ENCODE measurements at places on chromosomes 3 and 15.

DNA sequence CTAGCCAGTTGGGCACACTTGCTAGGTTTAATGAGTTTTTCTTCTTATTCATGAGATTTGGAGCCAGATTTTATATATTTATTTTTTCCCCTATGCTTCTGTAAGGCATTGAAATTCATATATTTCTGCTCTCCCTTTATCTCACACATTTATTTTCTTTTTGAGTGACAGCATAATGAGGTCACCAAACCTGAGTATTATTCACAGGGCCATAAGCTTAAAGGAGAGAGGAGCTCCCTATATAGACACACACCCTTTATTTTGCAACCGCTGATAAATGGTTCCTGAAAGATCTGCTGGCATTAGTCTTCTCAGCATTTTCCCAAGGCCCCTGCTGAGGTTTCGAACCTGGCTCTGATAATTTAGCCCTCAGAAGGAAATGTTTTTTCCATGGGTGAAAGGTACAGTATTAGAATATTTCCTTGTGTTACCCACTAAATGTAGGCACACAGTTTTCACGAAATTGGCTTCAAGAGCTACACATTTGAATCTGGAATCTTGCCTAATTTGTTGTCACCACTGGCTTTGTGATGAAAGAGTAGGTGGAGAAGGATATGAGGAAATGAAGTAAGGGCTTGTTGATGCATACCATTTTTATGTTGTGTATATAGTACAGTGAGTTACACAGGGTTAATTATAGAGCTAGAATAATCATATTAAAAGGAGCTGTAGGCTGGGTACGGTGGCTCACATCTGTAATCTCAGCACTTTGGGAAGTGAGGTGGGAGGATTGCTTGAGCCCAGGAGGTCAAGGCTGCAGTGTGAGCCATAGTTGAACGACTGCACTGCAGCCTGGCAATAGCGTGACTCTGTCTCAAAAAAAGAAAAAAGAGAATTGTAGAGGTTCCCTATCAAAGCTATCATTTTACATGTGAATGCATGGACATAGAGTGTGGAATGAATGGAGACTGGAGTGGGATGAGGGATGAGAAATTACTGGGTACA is 6.5 kb downstream of the KLHL18 start:
- DNase-seq = no peak

GRCh38 chr3:136194409-136195257 is 1.5 kb downstream of the MSL2 start:
- DNase-seq = no peak

GRCh38 chr15:89139613-89140499 is 51.6 kb downstream of the ABHD2 start:
- peak; percentile 50 for DNase-seq

DNA sequence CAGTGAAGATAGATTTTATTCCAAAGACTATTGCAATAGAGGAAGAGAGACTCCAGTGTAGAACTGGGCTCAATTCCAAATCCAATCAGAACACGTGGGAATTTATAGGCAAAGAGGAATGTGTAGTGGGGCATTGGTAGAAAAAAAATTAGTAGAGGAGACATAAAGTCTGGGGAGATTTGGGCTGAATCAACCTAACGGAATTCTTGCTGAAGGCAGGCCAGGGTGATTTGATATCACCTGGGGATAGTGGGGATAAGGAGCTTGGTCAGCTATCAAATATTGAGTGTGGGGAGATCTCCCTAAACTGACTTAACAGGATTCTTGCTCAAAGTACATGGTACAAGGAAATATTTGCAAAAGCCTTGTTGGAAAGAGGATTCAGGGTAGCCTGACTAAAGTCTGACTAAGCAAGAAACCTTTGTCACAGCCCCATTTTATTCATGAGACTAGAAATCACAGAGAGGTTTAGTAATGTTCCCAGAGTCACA is 29.6 kb downstream of the SST start:
- no peak for DNase-seq

DNA sequence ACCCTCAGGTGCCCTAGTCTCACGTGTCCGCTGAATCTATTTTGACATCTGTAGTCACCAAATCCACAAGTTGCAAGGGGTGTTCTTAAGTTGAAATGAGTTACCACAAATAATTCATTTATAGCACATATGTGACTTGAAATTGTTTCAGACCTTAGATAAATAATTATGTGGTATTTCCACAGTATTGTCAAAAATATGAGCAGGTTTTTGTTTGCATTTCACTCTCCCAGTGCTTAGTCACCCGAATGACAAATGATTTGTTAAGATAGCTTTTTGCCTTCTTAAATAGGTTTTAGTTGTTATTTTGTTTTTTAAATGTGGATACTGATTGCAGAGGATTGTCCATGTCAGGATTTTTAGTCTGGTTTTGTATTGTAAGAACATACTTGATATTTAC is 2.6 kb downstream of the MFSD1 start:
- DNase-seq = no peak

DNA sequence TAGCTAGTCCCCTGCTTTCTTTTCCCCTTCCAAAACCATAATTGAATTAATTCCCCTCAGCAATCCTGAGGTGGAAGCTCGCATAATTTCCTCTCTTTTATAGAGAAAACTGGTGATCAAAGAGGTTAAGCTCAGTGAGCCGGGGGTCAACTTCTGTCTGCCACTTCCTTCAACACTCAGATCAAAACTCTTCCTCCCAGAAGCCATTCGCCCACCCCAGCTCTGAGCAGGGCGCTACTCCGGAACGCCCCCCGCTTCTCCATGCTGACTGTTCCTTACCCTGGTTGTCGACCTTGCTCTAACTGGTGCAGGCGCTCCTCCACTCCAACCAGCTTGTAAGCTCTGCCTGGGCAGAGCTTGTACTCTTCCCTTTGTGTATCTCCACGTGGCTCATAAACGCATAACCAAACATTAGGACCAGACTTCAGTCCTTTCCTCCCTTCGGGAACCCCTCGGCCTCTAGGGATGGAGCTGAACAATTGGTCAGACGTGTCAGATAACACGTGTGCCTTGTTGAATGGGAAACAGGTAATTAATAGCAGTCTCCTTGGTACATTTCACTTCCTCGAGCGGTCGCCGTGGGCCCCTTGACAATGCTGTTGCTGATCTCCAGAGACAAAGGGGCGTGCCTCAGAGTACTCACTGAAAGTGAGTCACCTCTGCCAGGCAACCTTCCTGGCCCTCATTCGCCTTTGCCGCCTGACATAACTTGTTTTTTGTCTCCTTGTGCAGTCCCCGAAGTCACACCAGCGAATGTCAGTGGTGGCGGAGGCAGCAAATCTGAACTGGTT is 71.8 kb downstream of the IL5RA start:
- no peak for DNase-seq

- no peak for DNase-seq
Measured at GRCh38 chr15:33737687-33738601, 230.4 kb upstream of the CHRM5 start.

DNA sequence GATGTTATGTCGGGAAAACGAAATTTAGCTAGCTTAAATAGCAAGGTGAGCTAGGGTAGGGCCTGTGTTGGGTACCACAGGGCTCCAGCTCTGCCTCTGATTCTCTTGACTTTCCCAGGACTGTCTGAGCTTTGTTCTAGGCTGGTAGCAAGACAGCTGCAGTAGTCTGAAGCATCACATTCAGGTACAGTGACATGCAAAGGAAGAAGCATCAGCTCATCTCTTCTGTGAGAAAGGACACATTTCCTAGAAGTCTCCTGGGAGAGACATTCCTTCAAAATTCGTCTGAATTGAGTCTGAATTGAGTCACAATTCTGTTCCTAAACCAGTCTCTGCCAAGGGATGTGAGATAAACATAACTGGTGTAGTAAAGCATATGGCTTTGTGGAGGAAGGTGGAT is 8.5 kb upstream of the UBXN7 start:
- no peak for DNase-seq

DNA sequence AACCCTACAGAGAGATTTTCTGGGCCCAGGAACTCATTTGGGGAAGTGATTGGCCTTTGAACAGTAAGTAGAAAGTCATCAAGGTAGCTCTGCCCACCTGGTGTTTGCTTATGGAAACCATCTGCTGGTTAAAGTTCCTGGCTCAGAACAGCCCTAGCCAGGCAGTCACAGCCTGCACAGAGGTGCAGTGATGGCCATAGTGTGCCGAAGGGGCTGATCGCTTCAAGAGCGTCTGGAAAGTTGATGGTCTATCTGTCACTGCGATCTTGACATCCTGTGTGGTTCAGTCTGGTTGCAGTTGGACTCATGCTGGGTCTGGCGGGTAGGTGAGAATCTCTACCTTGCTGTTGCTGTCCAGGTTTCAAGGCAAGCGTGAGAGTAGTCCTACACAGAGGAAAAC is 151.6 kb downstream of the SLCO3A1 start:
- no peak for DNase-seq

DNA sequence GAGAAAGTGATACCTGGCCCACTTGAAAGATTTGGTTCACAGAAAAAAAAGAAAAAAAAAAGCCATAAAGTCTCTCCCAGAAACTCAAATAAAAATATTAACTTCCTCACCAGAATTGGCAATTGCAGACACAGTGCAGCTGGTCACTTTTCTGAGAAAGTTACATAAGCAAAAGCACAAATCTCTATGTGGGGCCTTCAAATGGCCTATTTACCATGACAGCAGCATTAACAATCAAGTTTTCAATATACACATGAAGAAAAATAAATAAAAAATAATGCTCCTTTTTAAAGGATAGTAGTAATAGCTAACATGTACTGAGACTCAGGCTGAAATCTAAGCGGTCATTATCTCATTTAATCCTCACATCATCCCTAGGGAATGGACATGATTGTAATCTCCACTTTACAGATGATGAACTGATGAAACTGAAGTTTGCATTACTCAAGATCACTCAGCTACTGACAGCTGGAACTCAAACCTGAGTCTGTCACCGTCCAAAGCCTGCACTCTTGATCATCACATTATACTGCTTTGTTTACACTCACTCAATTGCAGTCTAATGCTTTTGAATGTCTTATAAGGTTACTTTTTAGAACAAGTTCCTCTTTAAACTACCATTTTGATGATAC is 3.3 kb downstream of the NPTN start:
- DNase-seq = no peak

- no peak for DNase-seq
Measured at GRCh38 chr3:105584003-105584790, 217.5 kb downstream of the ALCAM start.

GRCh38 chr3:143811602-143812001 is 36.7 kb downstream of the SLC9A9 start:
- no peak for DNase-seq

DNA sequence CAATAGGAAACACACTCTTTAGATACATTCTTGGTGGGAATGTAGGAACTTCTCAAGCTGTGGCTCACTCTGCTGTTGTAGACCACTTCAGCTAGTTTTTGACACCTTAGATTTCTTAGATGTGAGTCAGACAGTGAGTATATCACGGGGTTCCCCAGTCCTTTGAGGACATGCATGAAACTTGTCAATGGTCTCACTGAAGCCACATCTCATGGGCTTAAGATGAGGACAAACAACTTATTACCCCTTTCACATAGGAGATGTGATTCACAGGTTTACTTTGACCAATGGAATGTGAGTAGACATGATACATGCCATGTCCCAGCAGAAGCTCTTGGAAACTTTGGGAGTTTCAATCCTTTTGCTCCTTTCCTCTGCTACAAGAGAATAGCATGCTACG is 325.5 kb downstream of the CHST2 start:
- no peak for DNase-seq

GRCh38 chr15:58898150-58898680 is 35.3 kb downstream of the SLTM start:
- DNase-seq = no peak

DNA sequence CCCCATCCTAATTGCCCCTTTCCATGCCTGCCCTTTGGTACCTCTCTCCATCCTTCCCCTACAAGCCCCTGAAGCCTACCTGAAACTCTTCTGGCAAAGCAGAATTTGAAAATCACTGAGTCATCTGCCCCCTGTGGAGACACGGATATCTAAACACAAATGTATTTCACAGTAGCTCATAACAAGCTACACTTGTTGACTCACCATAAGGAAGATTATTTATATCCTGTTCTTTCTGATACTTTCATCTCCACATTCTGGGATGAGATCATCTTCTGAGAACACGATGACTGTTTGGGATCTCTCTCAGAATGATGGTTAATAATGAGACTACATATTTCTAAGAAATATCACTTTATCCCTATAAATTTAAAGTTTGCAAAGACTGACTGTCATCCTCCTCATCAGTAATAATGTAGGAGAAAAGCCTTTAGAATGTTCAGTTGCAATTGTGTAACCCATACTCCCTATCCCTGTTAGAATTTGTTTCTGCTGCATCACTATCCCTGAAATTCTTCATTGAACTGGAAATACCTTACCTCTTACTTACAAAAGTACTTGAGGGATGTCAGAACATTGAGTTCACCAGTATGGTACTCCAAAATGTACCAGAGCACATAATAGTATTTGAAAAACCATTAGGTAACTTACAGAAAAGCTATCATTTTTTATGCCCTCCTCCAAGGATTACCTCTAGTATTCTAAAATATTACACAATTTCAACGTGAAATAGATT is 116.1 kb upstream of the IL12A start:
- no peak for DNase-seq

- no peak for DNase-seq
Measured at GRCh38 chr3:115616461-115616860, 6.8 kb upstream of the GAP43 start.

GRCh38 chr15:69561071-69561784 is 108.6 kb downstream of the RPLP1 start:
- DNase-seq = no peak

DNA sequence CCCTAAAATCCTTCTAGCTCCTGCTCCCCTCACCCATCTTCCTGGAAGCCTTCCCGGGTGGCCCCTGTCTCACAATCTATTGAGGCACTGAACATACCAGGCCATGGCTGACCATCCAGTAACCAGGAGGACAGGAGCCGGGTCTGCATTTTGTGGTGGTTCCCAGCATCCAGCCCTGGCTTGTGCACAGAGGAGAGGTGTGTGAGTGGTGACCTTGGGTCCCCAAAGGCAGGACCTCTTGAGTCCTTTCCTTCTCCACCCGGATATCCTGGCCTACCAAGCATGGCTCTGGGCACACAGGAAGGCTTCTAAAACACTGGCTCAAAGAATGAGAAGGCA is 7.8 kb downstream of the CSK start:
- no peak for DNase-seq

- DNase-seq = no peak
Measured at GRCh38 chr15:39966521-39966920, 32.6 kb downstream of the EIF2AK4 start.

GRCh38 chr15:41017066-41017735 is 63.9 kb downstream of the CHAC1 start:
- DNase-seq = no peak

GRCh38 chr3:62954580-62954979 is 79.4 kb upstream of the CADPS start:
- no peak for DNase-seq

- no peak for DNase-seq
Measured at GRCh38 chr15:57382215-57382614, 5.9 kb downstream of the CGNL1 start.

GRCh38 chr15:25674913-25675312 is 188.2 kb downstream of the ATP10A start:
- no peak for DNase-seq
